ENCODE measurements at places on chromosomes 7 and 10.

DNA sequence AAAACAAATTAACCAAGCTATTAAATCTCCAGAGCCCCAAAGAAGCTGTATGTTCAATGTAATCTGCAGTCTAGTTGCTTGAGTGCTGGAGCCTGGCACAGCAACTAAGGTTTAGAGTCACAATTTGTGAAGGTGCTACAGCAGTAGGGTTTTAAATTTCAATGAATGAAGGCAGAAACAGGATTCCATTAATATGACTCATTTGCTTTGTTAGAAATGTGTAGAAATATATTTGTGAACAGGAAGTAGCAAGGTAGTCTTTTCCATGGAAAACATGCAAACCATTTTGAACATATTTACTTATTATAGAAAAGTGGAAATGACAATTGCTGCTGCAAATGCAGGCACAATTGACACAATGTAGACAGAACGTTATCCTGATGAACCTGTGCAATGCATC, 149.0 kb upstream of the STEAP4 start:
- no peak for DNase-seq

GRCh38 chr7:84060000-84060399, 134.6 kb downstream of the SEMA3A start:
- no peak for DNase-seq

DNA sequence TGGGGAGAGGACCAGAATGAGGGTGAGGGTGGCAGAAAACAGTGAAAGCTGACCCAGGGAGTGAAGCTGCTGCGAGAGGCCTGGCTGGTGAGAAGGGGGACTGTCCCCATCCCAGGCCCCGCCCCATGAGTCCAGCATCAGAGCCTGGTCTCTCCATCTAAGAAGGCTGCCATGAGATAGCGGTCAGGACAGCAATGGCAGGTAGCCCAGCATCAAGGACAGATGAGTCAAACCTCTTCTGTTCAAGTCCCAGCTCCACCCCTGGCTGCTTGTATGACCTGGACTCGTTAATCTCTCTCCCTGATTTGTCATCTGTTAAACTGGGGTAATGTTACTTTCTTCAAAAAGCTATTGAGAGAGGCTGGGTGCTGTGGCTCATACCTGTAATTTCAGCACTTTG, 22.2 kb downstream of the GPNMB start:
- DNase-seq: no peak

DNA sequence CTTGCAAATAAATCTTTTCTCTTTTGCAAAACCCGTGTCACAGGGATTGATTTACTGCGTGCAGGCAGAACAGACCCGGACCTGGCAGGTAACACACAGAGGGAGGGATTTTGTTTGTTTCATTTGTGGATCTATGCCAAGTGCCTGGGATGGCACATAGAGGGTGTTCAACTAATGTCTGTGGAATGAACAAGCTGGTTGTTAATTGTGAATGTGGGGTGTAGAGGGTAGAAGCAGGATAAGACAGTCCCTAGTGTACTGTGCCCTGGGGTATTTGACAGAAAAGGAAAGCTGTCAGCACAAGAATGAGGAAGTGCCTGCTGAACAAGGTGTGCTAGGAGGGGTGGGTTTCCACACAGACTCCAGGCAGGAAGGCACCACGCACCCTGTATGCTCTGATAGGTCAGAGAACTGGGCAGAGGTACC, 331.8 kb downstream of the CALN1 start:
- no peak for DNase-seq

DNA sequence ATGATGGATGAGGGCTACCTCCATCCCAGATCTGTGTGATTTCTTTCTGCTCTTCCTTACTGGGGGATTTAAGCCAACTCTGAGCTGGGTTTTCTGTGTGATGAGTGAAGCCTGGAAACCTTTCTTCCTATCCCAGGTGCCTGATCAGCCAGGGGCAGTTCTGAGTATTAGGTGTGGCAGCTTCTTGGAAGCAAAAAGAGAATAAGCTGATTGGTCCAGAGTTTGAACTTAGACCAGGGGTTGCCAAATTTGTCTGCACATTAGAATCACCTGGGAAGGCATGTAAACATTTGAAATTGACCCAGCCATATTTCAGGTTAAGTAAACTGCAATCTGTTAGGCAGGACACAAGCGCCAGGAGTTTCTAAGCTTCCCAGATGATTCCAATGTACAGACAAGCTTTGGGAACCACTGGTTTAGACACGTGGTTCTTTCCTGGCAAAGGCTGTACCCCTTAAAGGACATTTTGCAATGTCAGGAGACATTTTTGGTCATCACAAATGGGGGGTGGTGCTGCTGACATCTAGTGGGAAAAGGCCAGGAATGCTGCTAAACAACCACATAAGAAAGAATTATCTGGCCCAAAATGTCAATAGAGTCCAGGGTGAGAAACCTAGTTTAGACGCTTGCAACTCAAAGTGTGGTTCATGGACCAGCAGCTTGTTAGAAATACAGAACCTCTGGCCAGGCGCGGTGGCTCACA, 160.5 kb upstream of the GHITM start:
- DNase-seq: no peak

DNA sequence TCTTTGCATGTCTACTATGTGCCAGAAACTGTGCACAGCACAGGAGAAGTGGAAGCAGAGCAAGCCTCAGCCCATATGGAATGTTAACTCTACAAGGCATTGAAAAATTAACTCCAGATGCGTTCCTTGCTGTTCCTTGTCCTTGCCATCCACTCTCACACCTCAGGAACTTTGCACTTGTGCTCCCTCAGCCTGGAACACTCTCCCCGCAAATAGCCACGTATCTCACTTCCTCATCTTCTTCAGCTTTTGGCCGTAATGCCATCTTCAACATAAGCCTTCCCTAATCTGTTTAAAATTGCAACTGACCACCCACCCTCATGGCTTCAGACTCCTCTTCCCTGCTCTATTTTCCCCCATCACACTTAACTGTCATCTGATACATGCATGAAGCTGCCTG, 83.2 kb upstream of the CAPZA2 start:
- DNase-seq: no peak

- DNase-seq: no peak
Observed at GRCh38 chr7:100469227-100470044, 5.4 kb upstream of the SPACDR start.

DNA sequence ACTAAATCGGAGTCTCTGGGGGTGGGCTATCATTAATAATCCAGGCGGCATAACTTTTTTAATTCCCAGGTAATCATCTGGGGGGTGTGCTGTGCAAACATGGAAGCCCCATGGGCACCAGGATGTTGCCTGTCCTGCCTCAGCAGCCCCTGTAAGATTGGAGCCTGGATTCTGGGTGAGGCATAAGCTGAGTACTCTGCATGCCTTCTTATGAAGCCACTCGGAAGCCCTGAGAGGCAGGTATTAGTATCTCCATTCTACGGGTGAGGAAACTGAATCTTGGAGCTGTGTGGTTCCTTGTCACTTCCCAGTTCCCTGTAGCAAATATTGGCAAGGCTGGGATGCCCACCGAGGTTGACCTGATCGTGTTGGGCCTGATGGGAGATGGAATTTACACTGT, 7.4 kb upstream of the OPN4 start:
- no peak for DNase-seq

GRCh38 chr7:126574276-126575250, 678.2 kb downstream of the GRM8 start:
- no peak for DNase-seq

DNA sequence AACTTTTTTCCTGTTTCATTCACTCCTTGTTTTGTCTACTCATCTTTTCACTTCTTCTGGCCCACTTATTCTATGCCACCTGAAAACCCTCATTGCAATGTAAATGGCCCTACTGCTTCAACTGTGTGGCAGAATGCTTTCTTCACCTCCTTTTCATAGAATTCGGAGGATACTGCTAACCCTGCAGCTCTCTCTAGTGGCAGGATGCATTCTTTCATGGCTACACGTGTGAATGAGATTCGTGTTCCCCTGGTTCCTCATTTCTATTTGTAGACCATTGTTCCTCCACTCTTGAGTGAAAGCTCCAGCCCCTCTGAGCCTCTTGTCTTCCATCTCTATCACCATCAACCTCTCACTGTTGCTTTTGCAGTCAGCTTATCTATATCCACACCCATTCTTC, 20.9 kb upstream of the CYP26C1 start:
- no peak for DNase-seq

DNA sequence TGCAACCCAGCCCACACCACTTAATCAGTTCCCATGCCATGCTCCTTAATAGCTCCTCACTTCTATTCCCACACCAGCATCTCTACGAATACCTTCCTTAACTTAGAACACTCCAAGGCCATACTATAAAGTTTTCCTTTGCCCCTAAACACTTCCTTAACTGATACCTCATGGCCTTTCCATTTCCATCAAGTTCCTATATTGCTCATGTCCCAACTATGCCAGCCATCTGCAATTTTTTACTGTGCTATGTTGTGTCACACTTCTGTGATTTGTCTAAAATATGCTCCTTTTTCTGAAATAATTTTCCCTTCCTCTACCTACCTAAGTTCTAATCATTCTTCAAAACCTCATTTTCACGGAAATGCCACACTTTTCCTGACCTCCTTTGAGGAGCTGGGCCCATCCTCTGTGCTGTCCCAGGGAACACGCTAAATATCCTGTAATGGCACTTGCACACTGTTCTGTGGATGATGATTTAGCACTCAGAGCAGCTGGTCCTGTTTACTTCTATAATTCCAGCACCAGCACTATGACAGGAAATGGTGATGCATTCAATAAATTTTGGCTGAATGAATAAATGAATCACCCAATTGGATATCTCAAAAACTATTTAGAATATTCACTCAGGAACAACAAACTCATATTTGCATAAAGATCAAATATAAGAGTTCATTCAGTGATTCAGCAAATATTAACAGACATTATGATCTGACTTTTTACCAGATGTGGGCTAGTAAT, 266.5 kb upstream of the HGF start:
- DNase-seq: peak; percentile 50

- DNase-seq: no peak
Observed at GRCh38 chr7:134865001-134865845, 85.8 kb downstream of the CALD1 start.
